ENCODE measurements at places on chromosomes 4 and X.
A peak's percentile ranks its signal among the peaks of the same experiment; 100 is the strongest.

DNA sequence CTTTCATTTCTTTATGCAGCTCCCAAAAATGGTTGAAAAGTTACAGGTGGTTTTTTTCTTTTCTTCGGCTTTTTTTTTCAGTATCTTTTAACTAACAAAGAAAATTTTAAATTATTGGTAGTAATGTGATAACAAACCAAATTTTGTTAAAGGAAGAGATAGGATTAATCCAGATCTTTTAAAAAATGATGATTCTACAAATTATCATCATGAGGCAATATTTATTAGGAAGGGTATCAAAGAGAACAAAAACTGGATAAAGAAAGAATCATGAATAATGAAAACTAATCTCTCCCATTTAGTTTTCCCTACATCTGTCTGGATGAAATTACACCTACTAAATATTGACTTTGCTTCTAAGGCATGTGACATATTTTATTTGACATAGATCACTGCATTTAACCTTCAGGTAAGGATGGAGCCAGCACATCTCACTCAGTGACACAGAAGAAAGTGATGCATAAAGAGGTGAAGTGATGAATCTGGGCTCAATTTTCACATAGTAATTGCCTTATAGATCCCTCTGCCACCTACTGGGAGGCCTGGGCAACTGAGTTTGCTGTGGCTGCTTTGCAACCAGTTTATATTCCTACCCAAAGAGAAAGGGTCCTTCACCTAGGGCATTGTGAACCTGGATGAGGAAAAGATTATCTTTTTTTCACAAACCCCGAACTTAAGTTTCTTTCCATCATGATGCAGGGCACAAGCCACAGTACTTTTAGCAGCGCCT, 155.6 kb downstream of the HNRNPD start:
- peak; percentile 14 for DNase-seq

- DNase-seq = no peak
Observed at GRCh38 chrX:121135488-121136207, 88.2 kb downstream of the GLUD2 start.

GRCh38 chrX:27548624-27549023, 41.5 kb upstream of the DCAF8L2 start:
- no peak for DNase-seq

DNA sequence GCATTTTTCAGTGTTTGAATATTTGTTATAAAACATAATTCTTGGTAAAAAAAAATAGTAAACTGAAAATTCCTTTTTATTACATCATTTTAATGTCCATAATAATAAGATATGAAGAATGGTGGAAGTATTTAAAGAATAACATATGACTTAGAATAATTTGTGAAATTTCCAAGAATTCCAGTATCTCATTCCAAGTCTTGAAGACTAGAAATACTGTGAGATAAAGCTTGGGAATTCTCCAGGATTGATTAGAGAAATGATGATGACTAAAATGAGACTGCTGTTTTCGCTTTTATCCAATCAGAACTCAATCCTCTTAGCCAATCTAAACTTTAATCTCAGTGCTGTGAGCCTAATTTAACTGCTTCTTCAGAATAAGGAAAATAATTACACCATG, 184.2 kb upstream of the HCCS start:
- no peak for DNase-seq

DNA sequence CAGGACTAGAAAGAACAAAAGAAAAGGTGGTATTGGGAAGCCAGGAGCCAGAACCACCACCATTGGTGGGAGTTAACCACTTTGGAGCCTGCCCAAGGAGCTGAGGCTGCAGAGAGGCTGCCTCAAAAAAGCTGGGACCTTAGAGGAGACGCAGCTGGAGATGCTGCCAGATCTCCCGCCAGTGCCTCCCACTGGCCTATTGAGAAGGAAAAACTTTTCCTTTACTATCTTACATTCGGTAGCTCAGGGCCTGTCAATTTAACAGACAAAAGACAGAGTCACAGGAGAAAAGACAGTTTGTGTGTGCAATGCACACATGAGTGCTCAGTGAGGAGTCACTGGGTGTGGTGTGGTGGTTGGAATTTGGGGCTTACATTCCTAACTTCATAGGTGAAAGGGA, 52.4 kb upstream of the HPSE start:
- no peak for DNase-seq

GRCh38 chrX:112866175-112866574, 25.5 kb upstream of the AMOT start:
- DNase-seq = no peak

GRCh38 chr4:57122959-57123358, 12.8 kb upstream of the IGFBP7 start:
- no peak for DNase-seq

DNA sequence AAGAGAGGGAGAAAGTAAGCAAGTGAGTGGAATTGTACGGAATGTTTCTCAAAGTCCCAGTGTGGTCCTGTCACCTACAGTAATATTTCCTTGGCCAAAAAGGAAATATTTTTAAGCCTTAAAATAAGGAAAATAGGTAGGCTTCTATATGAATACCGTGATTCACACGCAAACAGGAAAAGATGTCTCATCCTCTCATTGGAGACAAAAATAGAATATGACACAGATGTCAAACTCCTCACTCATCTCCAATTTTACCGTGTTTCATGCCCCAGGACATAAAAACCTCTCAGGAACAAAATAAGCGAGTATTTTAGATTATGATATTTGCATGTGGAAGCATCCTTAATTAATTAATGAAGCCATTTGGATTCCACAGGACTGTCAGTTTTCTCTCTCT, 1269.5 kb downstream of the RAPGEF2 start:
- DNase-seq = no peak

- DNase-seq = peak; percentile 60
Observed at GRCh38 chrX:1592470-1593142, 1.2 kb downstream of the AKAP17A start.

DNA sequence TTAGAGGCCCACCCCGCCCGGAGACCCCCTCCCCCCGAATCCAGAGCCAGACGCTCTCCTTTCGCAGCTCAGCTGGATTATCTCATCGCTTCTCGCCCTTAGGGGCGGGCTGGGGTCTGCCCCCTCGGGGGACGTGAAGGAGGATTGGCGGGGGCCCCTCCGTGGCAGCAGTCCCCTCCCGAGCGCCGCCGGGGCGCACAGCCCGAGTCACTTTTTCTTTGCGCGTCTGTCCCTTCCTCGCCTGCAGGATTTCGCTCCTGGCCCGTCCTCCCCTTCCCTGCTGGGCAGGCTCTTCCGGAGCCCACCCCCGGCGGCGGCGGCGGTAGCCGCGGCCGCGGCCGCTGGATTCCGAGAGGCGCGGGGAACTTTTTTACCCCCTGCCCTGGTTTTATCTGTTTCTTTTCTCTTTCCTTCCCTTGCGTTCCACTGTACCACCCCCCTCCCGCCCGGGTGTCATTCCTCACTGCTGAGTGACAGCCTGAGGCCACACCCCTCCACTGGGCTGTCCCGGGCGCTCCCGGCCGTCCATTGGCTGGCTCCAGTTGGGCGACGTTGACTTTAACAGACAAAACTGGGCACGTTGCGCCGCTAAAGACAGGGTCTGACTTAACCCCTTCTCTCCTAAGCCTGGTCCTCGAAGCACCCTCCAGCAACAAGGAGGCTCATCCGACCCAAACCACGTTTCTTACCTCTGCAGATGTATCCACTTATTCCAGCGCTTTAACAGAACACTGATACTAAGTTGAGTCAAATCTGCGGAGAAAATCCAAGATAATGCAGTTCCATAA, 492 bp upstream of the NKX3-2 start:
- peak; percentile 60 for DNase-seq

DNA sequence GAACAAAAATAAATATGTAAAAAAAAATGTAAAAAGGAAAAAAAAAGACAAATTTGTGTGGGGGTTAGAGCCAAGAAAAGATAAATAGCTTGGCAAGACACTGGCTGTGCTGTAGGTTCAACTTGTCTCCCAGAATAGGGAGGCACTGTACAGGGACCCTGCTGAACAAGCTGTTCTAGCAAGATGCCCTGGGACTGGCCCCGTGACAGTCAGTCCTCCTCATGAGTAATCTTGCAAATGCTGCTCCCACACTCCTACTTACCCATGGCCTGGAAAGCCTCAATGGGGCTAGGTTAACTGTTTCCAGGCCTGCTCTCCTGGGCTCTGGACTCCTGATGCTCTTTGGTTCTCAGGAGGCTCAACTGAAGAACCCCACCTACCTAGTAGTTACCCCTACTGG, 106.8 kb downstream of the ATG4A start:
- peak; percentile 78 for DNase-seq

DNA sequence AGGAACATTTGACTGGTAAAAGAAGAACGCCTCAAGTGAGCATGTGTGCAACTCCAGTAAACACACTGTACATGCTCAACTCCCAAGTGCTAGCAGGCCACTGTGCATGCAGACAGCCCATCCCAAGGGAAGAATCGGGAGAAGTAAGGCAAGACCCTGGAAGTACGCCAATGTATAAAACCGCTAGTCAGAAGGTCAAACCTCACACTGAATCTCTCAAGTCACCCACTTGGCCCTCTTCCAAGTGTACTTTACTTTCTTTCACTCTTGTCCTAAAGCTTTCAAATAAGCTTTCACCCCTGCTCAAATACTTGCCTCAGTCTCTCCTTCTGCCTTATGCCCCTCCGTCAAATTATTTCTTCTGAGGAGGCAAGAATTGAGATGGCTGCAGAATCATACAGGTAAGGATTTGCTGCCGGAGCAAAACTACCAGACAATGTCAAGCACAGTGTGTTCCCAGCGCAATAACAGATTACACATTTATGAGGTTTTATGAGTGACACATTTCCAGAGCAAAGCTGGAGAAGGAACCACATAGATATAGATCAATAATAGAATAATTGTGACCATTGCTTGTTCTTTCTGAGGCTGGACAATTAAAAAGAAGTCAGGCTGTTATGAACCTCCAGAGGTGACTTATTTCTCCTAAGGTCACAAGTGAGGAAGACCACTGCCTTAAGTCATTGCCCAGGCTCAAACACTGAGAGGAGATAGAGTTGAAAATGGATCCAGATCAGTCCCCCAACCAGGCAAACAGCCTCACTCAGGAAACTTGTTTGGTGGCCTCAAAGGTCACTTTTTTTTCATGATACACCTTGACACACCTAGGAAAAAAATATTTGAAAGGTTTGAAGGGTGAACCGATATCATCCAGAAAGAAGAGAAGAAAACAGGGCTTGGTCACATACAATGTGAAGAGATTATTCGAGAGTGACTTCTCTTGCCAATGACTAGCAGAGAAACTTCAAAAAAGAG, 26.3 kb downstream of the CXCL1 start:
- peak; percentile 67 for DNase-seq

GRCh38 chr4:87497578-87497977, 31.6 kb downstream of the SPARCL1 start:
- no peak for DNase-seq

DNA sequence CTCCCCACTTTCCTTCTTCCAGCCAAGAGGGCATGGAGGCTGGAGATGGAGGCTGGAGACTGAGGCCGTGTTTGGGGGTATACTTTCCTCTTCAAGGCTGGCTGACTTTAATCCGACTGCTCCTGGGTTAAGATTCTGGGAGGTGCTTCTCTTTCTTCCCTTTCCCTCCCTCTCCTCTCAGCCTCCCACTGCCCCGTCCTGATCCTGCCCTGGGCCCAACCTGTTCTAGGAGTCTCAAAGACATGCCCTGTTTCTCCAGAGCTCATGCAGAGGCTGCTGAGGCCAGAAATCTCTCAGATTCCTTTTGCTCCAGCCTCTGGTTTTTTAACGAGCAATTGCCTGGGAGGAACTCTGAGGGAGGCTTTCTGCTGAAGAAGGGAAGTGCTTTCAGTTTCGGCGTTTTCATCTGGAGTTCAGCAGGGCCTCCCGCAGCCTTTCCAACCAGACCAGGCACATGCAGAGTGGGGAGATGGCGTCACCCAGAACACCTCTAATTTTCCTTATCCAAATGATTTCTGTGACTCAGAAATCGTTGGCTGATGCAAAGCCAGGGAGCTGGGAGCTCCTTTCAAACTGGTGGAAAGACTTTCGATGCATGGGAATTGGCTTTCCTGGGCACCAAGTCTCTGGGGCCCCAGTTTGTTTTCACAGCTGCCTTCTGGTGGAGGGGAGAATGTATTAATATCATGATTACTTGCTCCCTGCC, 34.5 kb upstream of the FAM9C start:
- DNase-seq = peak; percentile 94

DNA sequence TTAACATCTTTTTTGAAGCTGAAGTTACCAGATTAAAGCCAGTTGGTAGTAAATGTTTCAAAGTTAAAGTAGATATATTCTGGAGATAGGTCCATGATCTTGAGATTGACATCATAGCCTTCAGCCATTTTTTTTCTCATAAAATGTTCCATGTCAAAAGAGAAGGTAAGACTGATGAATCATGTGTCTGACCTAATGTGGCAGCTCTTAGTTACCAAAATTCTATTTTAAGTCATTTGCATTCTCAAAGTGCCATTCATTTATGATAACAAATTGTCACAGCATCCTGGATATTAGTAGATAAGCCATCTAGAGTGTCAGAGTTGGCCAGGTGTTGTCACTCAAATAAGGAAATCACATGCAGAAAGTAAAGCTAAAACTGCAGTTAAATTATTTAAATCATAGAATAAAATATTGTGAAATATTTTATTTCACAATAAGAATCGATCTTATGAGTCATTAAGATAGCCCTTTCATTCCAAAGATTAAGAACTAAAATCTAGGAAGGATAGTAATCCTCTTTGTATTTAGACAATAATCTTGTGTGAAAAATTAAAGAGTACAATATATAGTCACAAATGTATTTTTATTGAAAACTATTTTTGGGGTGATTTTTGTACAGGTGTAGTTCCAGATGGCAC, 65.7 kb upstream of the ADAD1 start:
- DNase-seq = no peak

DNA sequence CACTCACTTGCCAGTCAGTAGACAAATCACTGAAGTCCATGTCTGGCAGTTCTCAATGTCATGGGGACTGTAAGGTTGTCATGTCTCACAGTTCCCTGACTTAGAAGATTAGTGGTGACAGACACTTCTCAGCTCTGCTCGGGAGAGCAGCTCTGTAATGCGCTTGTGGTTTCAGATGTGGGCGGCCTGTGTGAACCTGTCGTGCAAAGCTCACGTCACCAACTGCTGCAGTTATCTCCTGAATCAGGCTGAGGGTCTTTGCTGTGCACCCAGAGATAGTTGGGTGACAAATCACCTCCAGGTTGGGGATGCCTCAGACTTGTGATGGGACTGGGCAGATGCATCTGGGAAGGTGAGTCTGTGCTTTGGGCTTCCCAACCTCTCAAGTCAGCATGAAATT, at the start of gene IL9R:
Gene IL9R (plus strand): TSS at position 261 of the 400 bp plus-strand sequence. CDS start 64 bp downstream, at position 325.
- no peak for DNase-seq

DNA sequence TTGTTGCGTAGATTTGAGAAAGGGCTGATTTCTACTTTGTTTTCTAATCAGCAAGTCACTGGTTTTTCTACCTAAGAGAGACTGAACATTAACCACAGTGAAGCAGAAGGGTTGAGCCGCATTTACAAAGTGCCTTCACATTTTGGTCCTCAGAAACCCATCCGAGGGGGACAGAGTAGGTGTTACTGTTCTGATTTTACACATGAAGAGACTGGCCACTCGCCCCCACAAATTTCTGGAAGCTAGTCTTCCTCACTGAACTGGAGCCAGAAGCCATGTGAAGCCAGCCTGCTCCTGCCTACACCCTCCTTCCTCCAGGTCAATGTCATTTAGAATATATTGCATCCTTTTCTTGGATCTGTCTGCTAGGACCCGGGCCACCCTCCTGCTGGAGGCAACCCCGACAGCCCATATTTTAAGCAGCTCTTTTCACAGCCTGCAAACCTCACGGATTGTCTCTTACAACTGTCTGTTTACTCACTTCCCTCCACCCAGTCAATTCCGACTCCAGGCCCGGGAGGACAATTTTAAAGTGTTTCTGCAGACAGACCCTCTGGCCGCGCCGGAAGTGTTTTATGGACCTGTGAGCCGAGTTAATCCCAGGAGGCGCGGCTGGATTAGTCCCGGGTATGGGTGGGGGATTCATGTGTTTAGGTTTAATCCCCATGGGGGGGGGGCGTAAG, 73.2 kb upstream of the BCOR start:
- DNase-seq = no peak

- no peak for DNase-seq
Observed at GRCh38 chrX:47578692-47579091, 3.5 kb upstream of the TIMP1 start.

Data from choroid plexus epithelial cell (primary cell).